ENCODE measurements at places on chromosomes 16 and 17.

DNA sequence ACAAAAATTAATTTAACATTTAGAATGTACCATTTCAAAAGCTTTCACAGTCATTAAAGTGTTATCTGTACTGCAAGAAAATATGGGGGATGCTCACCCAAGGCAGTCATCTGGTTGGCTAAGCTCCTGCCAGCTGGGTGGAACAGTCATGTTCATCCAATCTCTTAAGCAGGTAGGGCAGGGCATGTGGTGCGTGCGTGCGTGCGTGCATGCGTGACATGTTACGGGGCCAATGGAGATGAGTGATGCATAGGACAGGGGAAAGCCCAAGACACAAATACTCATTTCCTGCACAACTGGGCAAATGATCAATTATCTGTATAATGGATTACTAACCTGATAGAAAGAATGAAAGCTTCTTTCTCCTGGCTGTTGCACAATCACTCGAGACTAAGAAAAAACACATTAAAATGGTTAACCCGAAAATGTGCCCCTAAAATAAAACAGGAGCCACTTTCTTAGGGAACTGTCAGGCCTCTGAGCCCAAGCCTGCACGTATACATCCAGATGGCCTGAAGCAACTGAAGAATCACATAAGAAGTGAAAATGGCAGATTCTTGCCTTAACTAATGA is 104.4 kb downstream of the MYO1D start:
- no peak for DNase-seq

- no peak for DNase-seq
Measured at GRCh38 chr17:55335625-55336024, 70.9 kb downstream of the HLF start.

DNA sequence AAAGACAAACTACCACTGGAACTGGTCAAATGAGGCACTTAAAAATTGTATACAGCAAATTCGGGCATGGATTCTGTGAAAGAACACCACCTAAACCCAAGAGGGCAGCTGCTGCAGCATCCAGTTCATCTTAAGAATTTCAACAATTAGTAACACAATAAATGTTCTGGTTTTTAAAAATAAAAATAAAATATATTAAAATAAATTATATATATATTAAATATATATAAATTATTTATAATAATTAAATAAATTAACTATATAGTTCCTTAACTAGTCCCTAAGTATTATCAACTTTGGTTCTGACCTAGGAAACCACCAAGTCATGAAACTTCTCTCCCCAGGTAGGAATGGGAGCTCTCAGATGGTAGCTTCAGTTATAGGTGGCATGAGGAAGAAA is 13.4 kb upstream of the RFFL start:
- DNase-seq, result no peak

DNA sequence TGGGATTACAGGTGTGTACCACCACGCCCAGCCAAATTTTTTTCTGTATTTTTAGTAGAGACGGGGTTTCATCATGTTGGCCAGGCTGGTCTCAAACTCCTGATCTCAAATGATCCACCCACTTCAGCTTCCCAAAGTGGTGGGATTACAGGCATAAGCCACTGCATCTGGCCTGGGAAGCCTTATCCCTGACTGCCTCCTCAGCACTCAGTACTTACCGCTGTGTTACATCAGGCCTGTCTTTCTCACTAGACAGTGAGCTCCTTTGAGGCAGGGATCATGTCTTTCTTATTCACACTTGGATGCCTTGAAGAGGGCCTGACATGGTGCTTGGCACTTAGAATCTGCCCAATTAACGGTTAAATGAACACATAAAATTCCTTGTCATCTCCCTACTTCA is 56.3 kb upstream of the MTMR4 start:
- no peak for DNase-seq

DNA sequence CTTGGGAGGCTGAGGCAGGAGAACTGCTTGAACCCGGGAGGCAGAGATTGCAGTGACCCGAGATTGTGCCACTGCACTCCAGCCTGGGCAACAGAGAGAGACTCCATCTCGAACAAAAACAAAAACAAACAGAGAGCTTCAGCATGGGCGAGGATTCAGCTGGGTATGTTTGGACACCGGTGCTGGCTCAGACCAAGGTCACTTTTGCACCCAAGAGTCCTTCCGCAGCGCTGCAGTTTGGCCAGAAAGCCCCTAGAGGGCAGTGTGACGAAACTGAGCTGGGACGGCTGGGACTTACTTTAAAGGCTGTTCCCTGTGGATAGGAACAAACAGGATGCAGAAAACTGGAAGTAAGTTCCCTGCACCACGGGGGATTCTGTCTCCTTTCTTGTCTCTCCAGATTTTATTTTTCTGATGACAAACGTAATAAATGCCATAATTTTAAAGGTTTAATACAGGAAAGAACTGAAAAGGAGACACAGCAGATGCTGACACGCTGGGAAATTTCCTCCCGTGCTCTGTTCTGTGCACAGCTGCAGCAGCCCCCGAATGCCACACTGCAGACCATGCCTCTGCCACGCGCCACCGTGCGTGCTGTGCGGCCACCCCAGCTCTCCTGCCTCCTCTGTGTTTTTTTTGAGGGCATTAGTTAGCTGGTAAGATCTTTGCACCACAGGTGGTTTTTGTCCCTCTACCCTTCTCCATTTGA is 25.2 kb upstream of the USP36 start:
- DNase-seq, result peak; percentile 24

- no peak for DNase-seq
Measured at GRCh38 chr16:86929057-86929871, 350.9 kb downstream of the FOXL1 start.

- DNase-seq, result no peak
Measured at GRCh38 chr16:56211435-56211981, 20.2 kb downstream of the GNAO1 start.

- no peak for DNase-seq
Measured at GRCh38 chr17:67696853-67697498, 20.8 kb upstream of the NOL11 start.

GRCh38 chr17:50190603-50191358 is 10.7 kb downstream of the COL1A1 start:
- DNase-seq, result no peak

GRCh38 chr17:65088621-65089360 is 32.3 kb upstream of the GNA13 start:
- DNase-seq, result no peak

DNA sequence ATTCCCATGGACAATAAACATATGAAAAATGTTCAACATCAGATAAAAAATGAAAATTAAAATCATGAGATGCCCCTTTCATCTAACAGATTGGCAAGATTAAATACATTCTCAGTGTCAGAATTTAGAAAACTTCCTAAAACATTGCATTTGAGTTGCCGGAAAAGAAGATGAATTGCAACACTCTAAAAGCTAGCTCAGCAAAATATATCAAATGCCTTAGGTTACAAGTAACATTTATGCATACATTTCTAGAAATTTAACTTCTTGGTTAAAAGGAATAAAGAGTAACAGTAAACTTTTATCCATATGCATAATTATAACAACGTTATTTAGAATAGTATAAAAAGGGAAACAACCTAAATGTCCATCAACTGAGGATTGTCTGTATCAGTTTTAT is 239.0 kb downstream of the PMP22 start:
- DNase-seq, result no peak

- no peak for DNase-seq
Measured at GRCh38 chr17:57861790-57862693, 12.2 kb upstream of the MRPS23 start.

DNA sequence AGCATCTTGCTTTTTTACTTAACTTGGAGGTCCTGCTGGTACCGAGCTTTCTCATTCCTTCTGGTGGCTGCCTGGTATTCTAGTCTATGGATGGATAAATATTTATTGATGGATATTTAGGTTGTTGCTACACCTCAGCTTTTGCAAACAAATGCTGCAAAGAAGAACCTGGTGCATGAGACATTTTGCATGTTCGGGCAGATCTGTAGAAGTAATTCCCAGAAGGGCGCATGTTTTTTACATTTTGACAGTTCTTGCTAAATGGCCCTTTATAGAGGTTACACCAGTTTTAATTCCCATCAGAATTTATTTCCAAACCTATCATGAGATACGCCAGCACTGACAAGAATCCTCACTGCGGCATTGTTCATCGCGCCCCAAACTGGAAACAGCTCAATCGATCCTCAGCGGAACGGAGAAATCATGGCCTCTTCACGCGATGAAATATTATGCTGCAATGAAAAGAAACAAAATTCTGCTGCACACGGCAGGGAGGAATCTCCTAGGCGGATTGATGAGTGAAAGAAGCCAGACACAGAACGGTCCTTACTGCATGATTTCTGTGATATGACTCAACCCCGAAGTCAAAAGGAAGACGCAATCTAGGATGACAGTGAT is 68.0 kb upstream of the CREBBP start:
- DNase-seq, result no peak

DNA sequence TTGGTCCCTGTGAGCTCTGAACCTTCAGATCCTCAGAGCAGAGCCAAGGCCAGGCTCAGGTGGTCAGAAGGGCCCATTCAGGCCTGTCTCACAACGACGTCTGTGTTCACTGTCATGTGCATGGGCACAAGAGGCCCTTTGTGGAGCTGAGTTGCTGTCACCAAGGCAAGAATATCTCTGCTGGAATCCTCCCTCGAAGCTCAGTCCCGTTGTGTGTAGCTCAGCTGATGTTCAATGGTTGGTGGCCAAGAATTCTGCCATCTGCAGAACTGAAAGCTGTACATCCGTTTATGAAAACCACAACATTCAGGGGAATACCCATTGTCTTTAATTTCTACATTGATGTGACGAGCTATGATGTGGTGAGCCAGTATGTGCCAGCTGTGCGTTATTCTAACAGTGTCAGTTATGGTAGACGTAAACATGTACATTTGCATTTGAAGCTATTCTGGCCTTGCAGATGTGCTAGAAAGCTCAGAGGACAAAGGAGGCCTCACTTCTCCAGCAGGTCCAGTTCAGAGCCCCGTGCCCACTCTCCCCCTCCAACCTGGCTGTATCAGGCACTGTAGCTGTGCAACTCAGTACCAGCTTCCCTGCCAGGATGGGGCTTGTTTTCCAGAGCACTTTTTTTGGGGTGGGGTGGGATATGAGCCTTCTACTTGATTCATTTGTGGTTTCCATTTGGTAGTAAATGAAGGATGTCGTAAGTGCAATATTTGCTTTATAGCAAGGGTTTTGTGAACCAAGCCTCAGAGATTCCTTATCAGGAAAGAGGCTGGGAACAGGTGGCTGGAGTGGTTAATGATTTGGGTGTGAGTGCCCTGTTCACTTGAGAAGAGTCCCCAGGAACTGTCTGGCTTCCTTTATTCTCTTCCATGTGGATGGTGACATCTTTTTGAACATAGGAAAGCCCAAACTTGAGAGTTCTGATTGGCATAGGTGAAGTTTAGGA is 56.1 kb downstream of the B9D1 start:
- no peak for DNase-seq

- no peak for DNase-seq
Measured at GRCh38 chr17:72452286-72453173, 331.7 kb downstream of the SOX9 start.

- DNase-seq, result no peak
Measured at GRCh38 chr17:27631411-27631760, 398 bp downstream of the LGALS9 start.

GRCh38 chr16:76837872-76838271 is 353.1 kb upstream of the MON1B start:
- DNase-seq, result no peak

GRCh38 chr17:38357486-38358123 is 6.0 kb downstream of the SOCS7 start:
- no peak for DNase-seq

DNA sequence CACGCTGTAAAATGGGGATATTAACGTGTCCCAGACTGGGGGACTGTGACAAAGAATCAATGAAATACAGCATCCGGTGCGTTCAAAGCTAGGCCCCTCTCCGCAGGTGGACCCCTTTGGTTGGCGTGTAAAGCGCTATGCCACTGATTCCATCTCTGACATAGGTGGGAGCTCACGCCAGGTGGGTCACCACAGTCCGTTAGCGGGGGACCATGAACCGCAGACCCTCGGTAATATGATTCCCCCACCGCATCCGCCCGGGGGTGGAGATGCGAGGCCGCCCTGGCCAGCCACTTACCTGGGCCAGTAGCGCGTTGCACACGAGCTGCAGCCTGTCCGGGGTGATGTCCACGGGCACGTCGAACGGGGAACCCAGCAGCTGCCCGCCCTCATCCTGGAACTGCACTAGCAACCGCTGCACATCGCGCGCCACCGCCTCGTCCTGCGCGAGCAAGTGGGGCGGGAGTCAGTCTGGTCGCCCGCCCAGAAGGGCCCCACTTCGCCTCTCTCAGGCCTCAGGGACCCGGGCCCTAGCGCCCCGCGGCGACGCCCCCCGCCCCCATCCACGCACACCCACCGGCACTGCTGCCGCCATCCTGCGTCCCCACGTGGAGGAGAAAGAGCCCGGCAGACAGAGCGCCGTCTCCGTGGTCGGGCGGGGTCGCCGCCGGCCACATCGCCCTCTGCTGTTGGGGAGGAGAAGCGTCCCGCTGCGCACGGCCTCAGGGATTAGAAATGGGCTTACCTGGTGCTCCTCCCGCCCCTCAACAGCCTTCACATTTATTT is at the start of gene NLE1:
NLE1 (minus strand) TSS at position 623 of the 786 bp plus-strand sequence; CDS start at position 595, 28 bp downstream.
- DNase-seq, result peak; percentile 73

GRCh38 chr16:89944773-89945172 is 3.8 kb upstream of the DEF8 start:
- no peak for DNase-seq

- no peak for DNase-seq
Measured at GRCh38 chr17:80844418-80844990, 147.1 kb upstream of the CHMP6 start.

GRCh38 chr17:81866440-81867169 is 4.5 kb downstream of the ARHGDIA start:
- DNase-seq, result no peak

GRCh38 chr16:86536621-86537020 is 18.4 kb downstream of the MTHFSD start:
- DNase-seq, result no peak

DNA sequence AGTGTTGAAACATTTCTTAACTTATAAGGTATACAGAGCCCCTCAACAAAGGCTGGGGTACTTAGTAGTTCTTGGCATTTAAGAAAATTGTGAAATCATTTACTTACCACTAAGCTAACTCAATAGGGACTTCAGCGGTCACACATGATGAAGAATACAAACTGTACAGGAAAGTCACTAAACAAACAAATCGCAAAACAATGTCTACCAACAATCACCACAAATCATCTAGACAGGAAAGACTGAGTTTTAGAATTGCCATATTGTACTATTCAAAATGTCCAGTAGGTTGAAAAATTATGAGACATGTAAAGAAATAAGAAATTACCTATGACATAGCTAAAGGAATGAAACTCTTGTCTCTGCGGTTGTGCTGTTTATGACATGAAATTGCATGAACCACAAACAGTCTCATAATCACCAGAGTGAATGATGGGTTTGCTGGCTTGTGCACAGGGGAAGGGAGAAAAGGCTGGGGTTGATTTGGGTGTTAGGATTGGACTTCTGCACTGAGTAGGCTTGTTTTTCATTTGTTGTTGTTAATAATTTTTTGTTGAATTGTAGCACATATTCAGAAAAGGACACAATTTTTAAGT is 441.1 kb upstream of the MON1B start:
- no peak for DNase-seq

GRCh38 chr17:61211236-61211635 is 188.4 kb upstream of the TBX2 start:
- no peak for DNase-seq

- DNase-seq, result no peak
Measured at GRCh38 chr17:38613981-38614779, 8.4 kb upstream of the SRCIN1 start.
